ENCODE measurements at places on chromosomes 3 and 15.
A peak's percentile ranks its signal among the peaks of the same experiment; 100 is the strongest.

DNA sequence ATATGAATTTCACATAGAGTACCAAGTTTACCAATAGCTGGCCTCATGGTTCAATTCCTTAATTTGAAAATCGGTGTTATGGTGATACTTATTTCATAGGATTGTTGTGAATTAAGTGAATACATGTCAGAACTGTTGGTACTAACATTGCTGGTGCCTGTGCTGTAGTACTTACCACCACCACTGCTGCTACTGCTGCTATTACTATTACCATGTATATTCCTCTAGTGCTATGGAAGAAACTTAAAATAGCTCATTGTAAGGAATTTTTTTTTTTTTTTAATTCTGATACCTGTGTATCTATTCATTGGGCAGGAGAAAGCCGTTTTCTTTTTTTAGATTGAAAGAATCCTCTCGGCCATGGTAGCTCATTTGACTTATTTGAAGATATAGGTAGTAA, 3.6 kb downstream of the FYTTD1 start:
- no peak for DNase-seq

GRCh38 chr3:169607949-169608348, 55.6 kb downstream of the MECOM start:
- DNase-seq = no peak

GRCh38 chr3:149658744-149659497, 1.1 kb upstream of the WWTR1 start:
- peak; percentile 83 for DNase-seq

DNA sequence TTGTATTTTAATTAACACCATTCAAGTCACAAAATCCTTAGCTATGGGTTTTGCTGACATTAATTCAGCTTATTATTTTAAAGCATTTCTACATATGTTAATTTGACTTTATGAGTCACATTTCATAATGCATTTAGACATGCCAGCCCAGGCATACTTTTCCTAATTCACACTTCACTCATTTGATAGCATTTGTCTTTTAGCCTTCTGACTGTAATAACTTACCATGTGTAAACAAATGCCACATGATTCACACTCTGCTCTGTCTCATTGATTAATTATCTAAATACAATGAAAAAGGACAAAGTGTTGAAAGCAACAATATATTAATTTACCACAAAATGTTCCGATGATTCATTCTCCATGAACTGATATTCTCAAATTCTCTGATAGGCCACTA, 927.8 kb upstream of the EPHA6 start:
- no peak for DNase-seq

DNA sequence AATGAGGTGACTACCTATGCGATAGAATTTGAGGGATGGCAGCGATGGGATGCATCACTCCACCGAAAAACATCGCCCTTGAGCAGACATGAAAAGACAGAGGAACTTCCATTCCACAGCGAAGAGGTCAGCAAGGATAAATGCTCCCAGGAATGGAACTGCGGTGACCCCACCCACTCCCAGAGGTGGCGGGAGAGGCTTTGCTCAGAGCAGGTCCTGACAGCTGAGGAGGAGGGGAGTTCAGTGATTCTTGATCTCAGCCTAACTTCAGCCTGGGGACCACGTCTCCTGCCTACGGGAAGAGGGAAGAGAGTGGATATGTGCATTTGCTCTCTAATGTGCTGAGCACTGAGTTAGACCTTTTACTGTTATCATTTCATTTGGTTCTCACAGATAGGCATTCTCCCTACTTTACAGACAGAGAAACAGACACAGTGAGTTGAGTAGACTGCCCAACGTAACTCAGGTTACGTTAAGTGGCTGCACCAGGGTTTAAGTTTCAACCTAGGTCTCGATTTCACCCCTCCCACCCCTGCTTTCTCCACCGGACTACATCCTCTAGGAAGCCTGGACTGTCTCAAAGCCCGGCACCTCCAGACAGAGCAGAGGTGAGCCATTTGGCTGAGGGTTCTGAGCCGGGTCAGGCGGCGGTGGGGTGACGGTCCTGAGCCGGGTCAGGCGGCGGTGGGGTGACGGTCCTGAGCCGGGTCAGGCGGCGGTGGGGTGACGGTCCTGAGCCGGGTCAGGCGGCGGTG, 170.0 kb downstream of the RAB11A start:
- DNase-seq = no peak

- no peak for DNase-seq
Measured at GRCh38 chr15:75213768-75214221, 12.1 kb downstream of the C15orf39 start.

DNA sequence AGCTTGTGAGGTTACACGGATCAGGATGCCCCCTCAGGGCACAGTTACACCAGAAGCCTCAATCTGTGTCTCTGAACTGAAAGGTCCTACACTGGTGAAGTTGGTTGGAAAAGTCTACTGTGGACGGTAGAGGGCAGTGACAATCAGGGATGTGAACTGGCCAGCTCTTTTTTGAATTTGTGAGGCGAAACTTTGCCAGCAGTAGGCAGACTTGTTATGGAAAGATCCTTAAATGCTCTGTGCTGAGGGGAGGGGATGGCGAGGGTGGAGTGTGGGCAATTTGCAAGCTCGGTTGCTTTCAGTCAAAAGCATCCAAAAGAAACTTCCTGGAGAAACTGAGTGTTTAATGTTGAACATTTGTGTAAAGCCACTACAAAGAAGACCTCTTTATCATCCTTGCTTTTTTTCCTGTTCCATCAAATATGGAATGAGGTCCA, 127.4 kb upstream of the ABHD17C start:
- DNase-seq = peak; percentile 86

GRCh38 chr3:156681002-156681401, 6.6 kb downstream of the TIPARP start:
- peak; percentile 99 for DNase-seq

GRCh38 chr3:71857956-71858355, 73.0 kb upstream of the PROK2 start:
- no peak for DNase-seq

GRCh38 chr3:64400706-64401105, 175.4 kb upstream of the PRICKLE2 start:
- DNase-seq = no peak

GRCh38 chr15:65130941-65131340, 2.7 kb downstream of the PDCD7 start:
- DNase-seq = peak; percentile 3

- DNase-seq = no peak
Measured at GRCh38 chr3:21256932-21257331, 494.1 kb downstream of the ZNF385D start.

DNA sequence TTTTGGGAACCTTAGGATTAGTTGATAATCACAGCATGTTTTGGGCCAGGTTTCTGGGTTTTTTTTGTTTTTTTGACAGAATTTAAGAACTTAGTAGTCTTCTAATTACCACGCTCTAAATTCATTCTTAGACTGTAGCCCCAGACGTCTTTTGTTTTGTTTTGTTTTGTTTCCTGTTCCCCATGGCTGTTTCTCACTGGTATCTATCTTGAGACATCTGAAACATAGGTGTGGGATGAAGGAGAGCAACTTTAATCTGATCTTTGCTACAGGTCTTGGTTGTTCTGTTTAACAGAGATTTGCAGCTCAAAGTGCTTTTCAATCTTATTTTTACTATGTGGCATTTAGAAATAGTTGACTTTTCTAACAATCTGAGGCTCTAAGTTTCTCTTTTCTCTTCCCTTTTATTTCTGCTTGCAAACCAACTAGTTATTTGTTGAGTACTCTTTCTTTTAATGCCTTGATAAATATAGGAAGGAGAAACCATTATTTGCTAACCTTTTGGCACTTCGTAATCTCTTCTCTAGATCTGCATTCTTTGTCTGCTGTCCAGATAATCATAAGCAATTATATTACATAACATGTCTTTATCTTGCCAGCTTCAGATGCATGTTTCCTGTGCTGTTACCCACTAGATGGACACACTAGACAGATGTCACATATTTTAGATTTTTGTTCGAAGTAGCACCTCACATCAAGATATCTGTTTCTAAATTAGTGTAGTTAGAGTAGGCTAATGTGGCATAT, 40.9 kb downstream of the FBXL2 start:
- no peak for DNase-seq

GRCh38 chr3:134885877-134886621, 91.0 kb downstream of the EPHB1 start:
- DNase-seq = no peak

GRCh38 chr3:54905261-54905888, 22.5 kb downstream of the LRTM1 start:
- DNase-seq = peak; percentile 51

GRCh38 chr15:33678176-33678575, 290.1 kb upstream of the CHRM5 start:
- no peak for DNase-seq

DNA sequence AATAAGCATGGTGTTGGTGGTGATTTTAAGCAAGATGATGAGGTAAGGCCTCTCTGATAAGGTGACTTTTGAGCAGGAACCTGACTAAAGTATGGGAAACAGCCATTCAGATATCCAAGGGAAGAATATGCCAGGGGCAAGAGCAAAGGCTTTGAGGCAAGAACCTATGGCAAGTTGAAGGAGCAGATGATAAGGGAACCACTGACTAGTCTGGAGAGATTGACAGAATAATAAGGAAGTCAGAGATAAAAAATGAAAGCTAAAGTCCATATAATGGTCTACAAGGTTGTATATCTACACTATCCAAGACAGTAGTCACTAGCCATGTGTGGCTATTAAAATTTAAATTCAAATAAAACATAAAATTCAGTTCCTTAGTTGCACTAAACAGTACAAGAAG, 2.5 kb upstream of the C3orf38 start:
- no peak for DNase-seq

DNA sequence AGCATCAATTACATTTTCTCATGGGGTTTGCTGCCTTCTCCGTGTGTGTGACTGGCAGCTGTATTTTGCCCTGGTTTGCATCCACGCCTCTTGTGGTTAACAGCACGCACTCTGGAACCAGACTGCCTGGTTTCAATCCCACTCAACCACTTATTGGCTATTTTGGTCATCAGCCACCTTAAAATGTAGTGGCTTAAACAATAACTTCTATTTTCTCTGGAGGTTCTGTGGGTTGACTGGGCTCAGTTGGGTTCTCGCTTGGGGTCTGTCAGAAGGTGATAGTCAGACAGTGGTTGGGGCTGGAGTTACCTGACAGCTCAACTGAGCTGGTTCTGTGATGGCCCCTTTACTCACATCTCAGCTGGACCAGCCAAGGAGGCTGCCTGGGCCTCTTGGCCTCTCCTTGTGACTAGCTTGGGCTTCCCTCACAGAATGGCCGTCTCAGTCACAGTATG, 36.8 kb downstream of the EHD4 start:
- DNase-seq = no peak

GRCh38 chr3:10006048-10006761, 19.6 kb upstream of the EMC3 start:
- DNase-seq = no peak

DNA sequence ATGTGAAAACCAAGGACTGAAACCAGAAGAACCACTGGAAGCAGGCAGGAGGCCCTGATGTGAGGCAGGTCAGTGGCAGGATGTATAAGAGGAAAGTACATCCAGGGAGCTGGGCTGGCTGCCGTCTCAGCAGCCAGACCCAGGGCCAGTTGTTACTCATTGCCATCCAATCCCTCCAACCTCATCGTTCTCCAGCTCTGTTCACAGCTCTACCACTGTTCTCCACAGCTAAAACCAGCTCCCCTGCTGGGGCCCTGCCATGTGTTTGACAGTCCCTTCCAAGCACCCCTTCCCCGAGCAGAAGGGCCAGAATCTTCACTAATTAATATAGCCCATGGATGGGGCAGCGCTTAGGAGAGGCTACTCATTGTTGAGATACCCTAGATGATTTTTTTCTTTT, 206.6 kb downstream of the MECOM start:
- DNase-seq = no peak

GRCh38 chr3:152021951-152022461, 148.6 kb downstream of the SUCNR1 start:
- peak; percentile 52 for DNase-seq

GRCh38 chr3:196642434-196642833, 2.9 kb downstream of the NRROS start:
- no peak for DNase-seq

DNA sequence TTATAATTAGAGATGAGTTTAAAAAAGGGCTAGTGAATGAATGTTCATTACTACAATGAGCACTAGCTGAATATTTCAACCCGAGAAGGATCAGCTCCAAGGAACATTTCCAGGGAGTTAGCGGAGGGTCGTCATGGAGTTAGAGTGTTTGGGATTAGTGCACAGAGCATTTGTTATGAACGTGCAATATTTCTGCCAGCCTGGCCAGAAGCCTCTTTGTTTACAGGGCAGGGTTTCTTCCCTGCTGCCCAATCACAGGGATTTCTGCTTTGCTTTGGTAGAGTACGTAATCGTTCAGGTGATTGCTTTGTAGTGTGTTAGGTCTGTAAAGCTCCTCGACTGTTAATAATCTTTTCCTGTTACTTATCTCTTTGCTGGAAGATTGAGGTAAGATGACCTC, 5.9 kb downstream of the CGNL1 start:
- DNase-seq = no peak

DNA sequence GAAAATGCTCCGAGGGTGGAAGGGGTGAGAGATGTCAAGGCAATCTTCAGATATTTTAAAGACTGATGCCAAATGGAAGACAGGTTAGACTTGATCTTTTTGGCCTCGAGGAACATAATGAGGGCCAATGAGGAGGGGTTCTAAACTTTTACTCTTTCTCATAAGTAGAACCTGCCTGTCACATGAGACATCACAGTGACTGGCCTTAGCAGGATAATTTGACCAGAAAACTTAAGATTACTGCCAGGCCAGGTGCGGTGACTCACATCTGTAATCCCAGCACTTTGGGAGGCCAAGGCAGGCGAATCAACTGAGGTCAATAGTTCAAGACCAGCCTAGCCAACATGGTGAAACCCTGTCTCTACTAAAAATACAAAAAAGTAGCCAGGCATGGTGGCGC, 12.2 kb downstream of the TM4SF4 start:
- DNase-seq = no peak

Measured in iris pigment epithelial cell (primary cell).